ENCODE measurements at places on chromosomes 7 and 10.

DNA sequence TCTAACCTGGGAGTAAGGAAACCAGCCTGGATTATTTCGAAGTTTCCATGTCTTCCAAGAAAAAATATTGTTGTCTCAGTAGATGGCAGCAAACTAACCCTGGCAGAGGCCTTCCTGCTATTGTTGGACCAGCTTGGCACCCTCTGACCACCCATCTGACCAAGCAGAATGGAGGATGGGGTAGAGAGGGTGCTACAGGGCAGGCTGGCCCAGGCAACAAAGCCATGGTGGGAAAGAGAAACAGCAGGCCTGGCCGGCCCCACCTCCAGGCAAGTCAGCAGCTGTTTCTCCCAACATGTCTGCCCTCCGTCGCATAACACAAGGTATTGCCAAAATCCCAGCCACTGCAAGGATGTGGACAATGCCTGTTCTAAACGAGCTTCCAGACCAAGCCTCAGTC, 95.0 kb downstream of the FAM53B start:
- no peak for DNase-seq

- DNase-seq: no peak
These were observed 443.8 kb downstream of the GATA3 start for GRCh38 chr10:8498290-8498689.

GRCh38 chr10:325282-325681, 190.0 kb downstream of the ZMYND11 start:
- DNase-seq: no peak

GRCh38 chr7:17584822-17585221, 286.4 kb downstream of the AHR start:
- no peak for DNase-seq

DNA sequence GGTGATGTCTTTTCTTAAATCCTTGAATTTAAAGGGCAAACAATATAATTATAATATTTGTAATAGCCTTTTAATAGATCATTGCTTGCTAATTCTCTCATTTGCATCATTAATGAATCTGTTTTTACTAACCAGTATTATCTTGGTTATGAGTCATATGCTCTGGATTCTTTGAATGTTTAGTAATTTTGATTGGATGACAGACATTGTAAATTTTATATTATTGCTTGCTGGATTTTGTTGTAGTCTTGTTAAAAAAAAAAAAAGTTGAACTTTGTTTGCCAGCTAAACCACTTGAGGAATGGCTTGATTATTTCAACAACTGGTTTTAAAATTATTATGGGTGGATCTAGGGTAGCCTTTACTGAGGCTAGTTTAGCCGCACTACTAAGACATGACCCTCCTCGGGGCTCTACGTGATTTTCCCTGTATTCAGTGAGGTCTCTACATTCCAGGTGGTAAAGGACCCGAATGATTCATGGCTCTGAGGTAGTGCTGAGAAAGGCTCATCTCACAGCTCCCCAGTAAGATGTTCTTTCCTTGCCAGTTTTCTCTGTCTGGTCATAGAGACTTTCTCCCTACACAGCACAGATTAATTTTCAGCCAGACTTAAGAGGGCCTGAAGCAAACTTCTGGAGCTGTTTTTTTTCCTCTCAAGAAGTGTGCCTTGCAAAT, 8.5 kb downstream of the C10orf90 start:
- no peak for DNase-seq

- no peak for DNase-seq
These were observed 34.4 kb downstream of the PLEKHA8 start for GRCh38 chr7:30062587-30062986.

- DNase-seq: no peak
These were observed 29.7 kb downstream of the PPIF start for GRCh38 chr10:79376751-79377556.

- no peak for DNase-seq
These were observed 26.8 kb downstream of the CYP2W1 start for GRCh38 chr7:1009747-1010146.

DNA sequence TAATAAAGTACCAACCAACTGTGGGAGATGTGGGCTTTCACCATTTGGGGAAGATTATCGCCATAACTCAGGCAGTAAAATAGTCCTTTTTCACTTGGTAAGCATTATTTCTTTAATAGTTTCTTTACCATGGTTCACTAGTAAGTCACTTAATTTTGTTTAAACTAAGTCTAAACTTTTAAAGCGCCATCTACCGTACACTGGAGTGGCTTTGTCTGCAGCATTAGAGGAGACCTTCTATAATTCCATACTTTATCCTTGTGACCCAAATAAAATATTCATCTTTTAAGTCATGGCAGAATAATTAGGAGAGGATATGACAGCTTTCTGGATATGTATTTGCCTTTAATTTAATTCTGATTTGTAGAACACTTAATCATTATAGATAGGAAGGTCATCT, 468.0 kb downstream of the MAGI2 start:
- no peak for DNase-seq

GRCh38 chr10:36808625-36809362, 316.6 kb upstream of the ANKRD30A start:
- DNase-seq: no peak

GRCh38 chr7:6234384-6234783, 38.0 kb downstream of the CYTH3 start:
- no peak for DNase-seq

- no peak for DNase-seq
These were observed 103.6 kb downstream of the AHR start for GRCh38 chr7:17401791-17402627.

GRCh38 chr10:22611425-22612115, 102.8 kb downstream of the PIP4K2A start:
- DNase-seq: no peak

GRCh38 chr10:78450239-78450638, 416.6 kb downstream of the RPS24 start:
- no peak for DNase-seq

DNA sequence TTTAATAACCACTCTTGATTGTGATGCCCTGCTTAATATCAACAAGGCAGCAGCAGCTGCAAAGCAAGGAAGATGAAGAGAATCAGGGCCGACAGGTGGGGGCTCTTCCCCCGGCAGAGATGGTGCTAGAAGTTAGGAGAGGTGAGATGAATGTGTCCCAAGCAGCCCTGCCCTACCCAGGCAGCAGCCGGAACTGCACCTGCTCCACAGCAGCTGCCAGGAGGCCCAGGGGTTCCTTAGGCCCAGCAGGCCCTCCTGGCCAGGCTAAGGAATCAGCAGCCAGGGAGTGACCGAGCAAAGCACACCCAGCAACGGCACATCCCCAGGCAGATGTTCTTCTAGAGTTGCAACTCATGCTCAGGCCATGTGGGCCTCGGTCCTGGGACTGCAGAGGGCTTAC, 17.9 kb downstream of the AFAP1L2 start:
- no peak for DNase-seq

GRCh38 chr7:137772316-137772715, 74.5 kb downstream of the DGKI start:
- no peak for DNase-seq

GRCh38 chr7:136061433-136061832, 84.3 kb upstream of the MTPN start:
- DNase-seq: no peak

- DNase-seq: no peak
These were observed 40.2 kb downstream of the PRTFDC1 start for GRCh38 chr10:24912215-24912614.

GRCh38 chr7:127792528-127793342, 140.7 kb downstream of the SND1 start:
- peak; percentile 17 for DNase-seq

DNA sequence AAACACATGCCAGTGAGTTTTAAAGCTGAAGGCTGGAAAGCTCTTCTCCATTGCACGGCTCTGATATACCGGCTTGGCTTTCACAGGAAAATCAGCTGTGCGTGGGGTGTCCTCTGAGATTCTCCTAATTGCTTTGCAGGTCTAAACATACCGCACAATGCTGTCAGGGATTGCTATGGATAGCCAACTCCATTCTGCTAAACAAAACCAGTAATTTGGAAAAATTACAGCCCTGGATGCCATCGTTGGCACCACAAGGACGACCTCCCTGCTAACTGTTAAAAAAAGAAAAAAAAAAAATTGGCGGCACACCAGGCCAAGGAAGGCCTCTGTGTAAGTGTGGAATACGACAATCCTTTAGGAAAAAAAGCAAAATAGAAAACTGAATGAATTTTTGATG, 118.6 kb upstream of the ADARB2 start:
- no peak for DNase-seq

GRCh38 chr7:66952343-66953043, 31.5 kb downstream of the TMEM248 start:
- DNase-seq: no peak

- peak; percentile 16 for DNase-seq
These were observed at the start of gene KLF14 for GRCh38 chr7:130733931-130734814. Gene KLF14, minus strand, starts transcription at chr7:130734207. Its CDS starts 174 bp downstream, at chr7:130734033.

DNA sequence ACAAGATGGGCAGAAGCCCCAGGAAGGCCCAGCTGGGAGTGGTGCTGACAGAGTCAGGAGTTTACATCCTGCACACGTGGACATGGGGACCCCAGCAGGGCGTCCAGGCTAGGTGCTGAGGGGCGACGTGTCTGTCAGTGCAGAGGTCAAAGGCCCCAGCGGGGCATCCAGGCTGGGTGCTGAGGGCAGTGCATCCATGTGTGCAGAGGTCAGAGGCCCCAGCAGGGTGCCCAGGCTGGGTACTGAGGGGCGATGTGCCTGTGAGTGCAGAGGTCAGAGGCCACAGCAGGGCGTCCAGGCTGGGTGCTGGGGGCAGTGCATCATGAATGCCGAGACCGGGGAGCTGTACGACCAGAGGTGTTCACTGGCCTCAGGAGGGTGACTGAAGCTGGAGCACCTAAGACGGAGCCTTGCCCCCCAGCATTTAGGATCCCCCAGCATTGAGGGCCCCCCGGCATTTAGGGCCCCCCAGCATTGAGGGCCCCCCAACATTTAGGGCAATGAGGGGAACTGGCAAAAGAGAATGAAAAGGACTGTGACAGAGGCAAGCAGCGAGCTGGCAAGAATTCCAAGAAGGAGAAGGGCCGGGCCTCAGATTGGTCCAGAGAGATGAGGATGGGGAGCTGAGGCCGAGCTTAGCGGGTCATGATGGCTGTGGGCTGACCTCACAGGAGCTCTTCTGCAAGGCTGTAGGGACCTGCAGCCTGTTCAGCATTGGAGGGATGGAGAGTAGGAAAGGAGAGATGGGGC, 474.9 kb downstream of the PTPRN2 start:
- no peak for DNase-seq

- no peak for DNase-seq
These were observed 29.9 kb downstream of the ZNF783 start for GRCh38 chr7:149291781-149292461.

GRCh38 chr7:21653623-21654022, 110.8 kb downstream of the DNAH11 start:
- DNase-seq: no peak

- DNase-seq: no peak
These were observed 1193.4 kb downstream of the SORCS3 start for GRCh38 chr10:105834261-105835059.

GRCh38 chr7:43083106-43083505, 29.3 kb upstream of the HECW1 start:
- no peak for DNase-seq

GRCh38 chr7:66903360-66904062, 17.5 kb upstream of the TMEM248 start:
- no peak for DNase-seq

DNA sequence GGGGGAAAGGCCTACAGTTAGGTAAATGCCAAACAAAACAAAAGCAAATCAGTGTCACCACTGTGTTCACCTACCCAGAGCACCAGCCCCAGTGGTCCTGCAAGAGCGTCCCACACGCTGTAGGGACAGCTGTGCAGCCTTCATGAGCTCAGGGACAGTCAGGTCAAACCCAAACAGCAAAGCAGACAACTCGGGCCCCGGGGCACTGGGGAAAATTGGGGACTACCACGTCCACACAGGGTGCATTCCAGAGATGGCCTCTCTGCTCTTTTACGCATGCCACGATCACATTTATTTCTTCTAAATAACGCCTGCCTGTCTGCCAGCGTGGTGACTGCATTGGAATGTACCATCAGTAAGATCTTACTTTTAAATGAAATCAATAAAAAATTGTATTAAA, 21.7 kb downstream of the EBF3 start:
- no peak for DNase-seq

GRCh38 chr10:132183046-132183445, 3.7 kb upstream of the DPYSL4 start:
- no peak for DNase-seq

DNA sequence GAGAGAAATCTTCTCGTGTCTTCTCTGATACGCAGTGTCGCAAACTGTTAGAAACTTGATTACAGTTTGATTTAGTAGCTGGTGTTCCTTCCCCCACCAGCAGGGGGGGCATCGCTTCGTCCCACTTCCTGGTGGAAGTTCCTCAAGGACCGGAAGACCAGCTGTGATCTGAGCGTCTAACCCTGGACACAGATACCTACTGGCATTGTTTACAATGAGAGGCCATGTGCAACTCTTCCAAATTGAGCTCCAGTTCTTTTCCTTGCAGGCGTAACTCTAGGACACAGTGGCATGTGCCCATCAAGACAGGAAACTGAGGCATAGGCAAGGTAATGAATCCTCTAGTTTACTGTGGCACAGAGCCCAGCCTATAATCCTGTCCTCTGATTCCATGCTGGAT, 219.0 kb downstream of the CCDC3 start:
- peak; percentile 47 for DNase-seq

- DNase-seq: no peak
These were observed 29.8 kb downstream of the CPVL start for GRCh38 chr7:29116361-29117200.

GRCh38 chr10:98033515-98033914, 3.1 kb upstream of the CRTAC1 start:
- no peak for DNase-seq

DNA sequence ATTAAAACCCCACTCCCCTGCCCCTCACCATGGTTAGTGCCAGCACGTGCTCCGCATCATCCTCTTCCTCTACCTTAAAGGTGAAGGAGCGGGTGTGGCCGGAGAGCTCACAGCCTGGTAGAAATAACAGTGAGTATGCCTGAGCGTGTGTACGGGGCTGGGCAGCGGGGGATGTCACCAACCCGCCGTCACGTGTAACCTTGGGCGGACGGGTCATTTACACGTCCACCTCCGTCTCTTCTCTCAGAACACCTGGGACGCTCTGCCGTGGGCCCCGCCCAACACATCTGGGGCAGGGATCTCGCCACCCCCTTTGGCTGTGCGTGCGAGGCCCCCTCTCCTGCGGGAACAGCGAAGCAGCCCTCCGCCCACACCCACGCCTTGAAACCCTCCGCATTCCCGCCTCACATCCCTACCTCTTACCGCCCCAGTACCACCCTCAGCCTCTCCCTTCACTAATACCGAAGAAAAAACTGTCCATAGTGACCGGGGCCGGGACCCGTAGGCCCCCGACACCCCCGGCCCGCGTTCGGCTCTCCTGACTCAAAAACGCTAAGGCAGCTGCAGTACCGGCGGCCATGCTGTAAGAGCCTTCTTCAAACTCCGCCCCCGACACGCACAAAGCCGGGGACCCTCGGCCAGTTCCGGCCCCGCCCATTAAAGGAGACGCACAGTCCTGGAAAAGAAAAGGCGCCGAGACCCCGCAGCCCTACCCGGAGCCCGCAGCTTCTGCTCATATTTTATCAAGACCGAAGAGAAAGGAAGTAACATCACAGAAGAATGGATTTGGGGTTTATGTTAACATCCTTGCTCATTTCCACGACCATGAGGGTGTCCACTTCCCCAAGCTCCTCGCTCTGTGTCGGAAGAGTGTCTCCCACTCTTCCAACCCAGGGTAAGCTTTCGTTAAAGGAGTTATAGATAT, at the start of gene NPM3:
Gene NPM3, minus strand, starts transcription at position 636 of the 925 bp plus-strand sequence. Its CDS starts 56 bp downstream, at position 580.
- DNase-seq: peak; percentile 88

- no peak for DNase-seq
These were observed at the start of gene UCN3 for GRCh38 chr10:5364890-5365338. Gene UCN3, plus strand, starts transcription at chr10:5364966. Its CDS starts 8,755 bp downstream, at chr10:5373721.

Measured in stimulated activated CD4-positive, alpha-beta T cell treated with anti-CD3 and anti-CD28 coated beads, Interleukin-12 subunit alpha, Interleukin-12 subunit beta, amount 100 ng/mL, for 24 hours (primary cell).